ENCODE measurements at places on chromosomes 7 and 10. TPM values are rescaled to one million over a fixed set of nuclear protein-coding genes. Genes with fewer than 3 reads are reported as not detected.

DNA sequence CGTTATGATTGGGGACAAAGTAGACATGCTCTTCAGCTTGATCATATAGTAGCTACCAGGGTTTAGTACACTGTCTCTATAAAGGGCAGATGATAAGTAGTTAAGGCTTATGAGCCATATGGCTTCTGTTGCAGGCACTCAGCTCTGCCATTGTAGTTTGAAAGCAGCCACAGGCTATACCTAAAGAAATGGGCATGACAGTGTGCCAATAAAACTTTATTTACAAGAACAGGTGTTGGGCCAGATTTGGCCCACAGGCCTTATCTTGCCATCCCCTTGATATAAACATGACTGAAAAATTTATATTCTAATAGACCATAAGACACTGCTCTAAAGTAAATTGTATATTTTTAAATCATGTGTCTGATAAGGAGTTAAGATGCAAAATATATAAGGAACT lies 36.6 kb downstream of the GRK5 start:
- no peaks in the 10 kb centered on the region for H3K27me3 ChIP-seq
- H3K27ac ChIP-seq: no peak overlapping the region
- peaks cover 11% of the 10 kb centered on the region for H3K4me1 ChIP-seq
- no peak for DNase-seq
- H3K4me3 ChIP-seq: no peak overlapping the region
- H3K36me3 ChIP-seq: peaks cover 6% of the 10 kb centered on the region

DNA sequence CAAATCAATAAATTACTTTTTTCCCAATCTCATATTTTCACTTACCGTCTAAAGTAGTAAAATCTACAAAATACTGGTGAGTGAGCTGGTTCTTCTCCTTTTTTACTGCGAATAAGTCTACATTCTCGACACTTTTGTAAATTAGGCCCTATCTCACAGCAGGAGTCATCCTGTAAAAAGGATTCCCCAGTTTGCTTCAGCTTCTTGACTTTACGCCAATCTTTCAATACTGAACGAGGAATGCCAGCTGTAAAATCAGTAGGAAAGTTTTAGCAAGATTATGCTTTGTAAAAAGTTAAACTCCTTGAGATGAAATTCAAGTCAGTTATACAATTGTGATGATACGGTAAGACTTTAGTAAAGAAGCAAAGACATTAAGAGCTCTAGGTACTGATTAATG lies 67.3 kb downstream of the NRBF2 start:
- H3K4me1 ChIP-seq: peaks cover 9% of the 10 kb centered on the region
- no peak overlapping the region for H3K4me3 ChIP-seq
- H3K27me3 ChIP-seq: no peaks in the 10 kb centered on the region
- peaks cover 8% of the 10 kb centered on the region for H3K36me3 ChIP-seq

DNA sequence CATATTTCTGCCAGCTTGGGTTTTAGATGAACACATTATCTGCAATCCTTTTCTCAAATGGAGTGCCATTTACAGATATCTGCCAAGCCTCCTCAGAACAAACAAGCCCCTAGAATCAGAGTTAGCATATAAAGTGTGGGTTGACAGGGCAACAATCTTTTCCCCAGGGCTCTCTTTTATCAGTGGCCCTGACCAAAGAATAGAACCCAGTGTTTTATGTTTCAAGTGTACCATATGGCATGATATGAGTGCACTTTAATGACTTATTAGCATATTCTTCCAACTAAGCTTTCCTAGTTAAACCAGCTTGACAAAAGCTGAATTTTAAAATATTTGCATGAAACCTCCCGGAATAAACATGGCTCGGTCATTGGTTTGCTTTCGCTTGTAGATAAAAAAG lies 57.3 kb downstream of the EVX1 start:
- no peak overlapping the region for H3K27ac ChIP-seq
- H3K36me3 ChIP-seq: no peaks in the 10 kb centered on the region
- no peak overlapping the region for H3K4me3 ChIP-seq
- H3K27me3 ChIP-seq: peaks cover 1% of the 10 kb centered on the region

- no peaks in the 10 kb centered on the region for H3K36me3 ChIP-seq
- H3K4me3 ChIP-seq: no peak overlapping the region
- no peaks in the 10 kb centered on the region for H3K27me3 ChIP-seq
Measured at GRCh38 chr10:127962205-127962604, 55.3 kb downstream of the PTPRE start.

GRCh38 chr7:37484426-37485073 lies 35.9 kb upstream of the ELMO1 start:
- DNase-seq: no peak
- H3K36me3 ChIP-seq: no peaks in the 10 kb centered on the region
- no peak overlapping the region for H3K27ac ChIP-seq
- H3K4me3 ChIP-seq: no peak overlapping the region

- DNase-seq: no peak
- H3K27ac ChIP-seq: no peak overlapping the region
- no peaks in the 10 kb centered on the region for H3K36me3 ChIP-seq
- H3K4me1 ChIP-seq: no peaks in the 10 kb centered on the region
- no peaks in the 10 kb centered on the region for H3K27me3 ChIP-seq
Measured at GRCh38 chr10:43765516-43765915, 116.8 kb upstream of the ZNF32 start.

- no peak overlapping the region for H3K4me3 ChIP-seq
- H3K27ac ChIP-seq: no peak overlapping the region
- no peaks in the 10 kb centered on the region for H3K27me3 ChIP-seq
Measured at GRCh38 chr10:61073391-61073790, 129.4 kb upstream of the RHOBTB1 start.

GRCh38 chr7:77327067-77327931 lies 88.8 kb downstream of the GSAP start:
- peak; percentile 91 for DNase-seq
- no peaks in the 10 kb centered on the region for H3K36me3 ChIP-seq
- H3K27ac ChIP-seq: peak overlapping the region; percentile 78
- H3K27me3 ChIP-seq: no peaks in the 10 kb centered on the region

DNA sequence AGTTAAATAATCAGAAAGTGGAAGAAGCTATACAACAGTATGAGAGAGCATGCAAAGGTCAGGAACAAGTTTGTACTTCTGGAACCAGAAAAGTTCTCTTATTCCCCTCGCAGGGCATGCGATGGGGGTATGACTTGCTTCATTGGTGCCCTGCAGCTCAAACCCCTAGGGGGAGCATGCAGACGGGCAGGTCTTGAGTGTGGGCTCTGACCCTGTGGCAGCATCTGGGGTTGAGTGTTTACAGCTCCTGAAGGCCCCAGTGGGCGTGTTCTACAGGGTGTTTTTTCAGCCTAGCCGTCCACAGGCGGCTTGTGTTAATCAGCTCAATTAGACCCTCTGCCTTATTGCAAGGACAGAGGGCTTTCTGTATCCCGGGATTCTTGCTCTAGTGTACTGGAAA lies 44.5 kb downstream of the KIF20B start:
- DNase-seq: no peak
- H3K27me3 ChIP-seq: no peaks in the 10 kb centered on the region
- H3K4me1 ChIP-seq: no peaks in the 10 kb centered on the region
- H3K27ac ChIP-seq: no peak overlapping the region

- DNase-seq: peak; percentile 84
Measured at GRCh38 chr7:55570939-55571338, 1.4 kb downstream of the VOPP1 start.

- DNase-seq: no peak
- peaks cover 1% of the 10 kb centered on the region for H3K36me3 ChIP-seq
- H3K4me1 ChIP-seq: peaks cover 8% of the 10 kb centered on the region
- H3K4me3 ChIP-seq: no peak overlapping the region
- H3K27ac ChIP-seq: no peak overlapping the region
Measured at GRCh38 chr7:75599244-75599781, 107.2 kb downstream of the SPDYE5 start.

- DNase-seq: no peak
- H3K27ac ChIP-seq: no peak overlapping the region
- H3K27me3 ChIP-seq: no peaks in the 10 kb centered on the region
Measured at GRCh38 chr7:69744026-69744425, 145.8 kb downstream of the AUTS2 start.

DNA sequence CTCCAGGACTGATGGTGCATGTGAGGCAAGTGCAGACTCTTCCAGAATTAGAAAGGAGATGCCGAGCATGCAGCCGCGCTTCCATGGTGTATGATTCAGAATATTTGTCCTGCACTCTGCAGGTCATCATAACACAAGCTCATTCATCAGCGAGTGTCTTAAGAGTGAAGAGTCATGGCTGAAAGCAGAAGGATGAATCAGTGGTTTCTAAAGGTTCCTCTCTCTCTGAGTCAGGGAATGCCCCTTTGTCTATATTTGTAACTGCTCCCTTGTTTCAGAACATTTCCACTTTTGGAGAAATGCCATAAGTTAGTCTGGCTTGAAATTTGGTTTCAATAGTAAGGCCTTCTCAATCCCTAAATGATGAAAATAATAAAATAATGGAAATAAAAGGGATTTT lies 52.3 kb downstream of the HECW1 start:
- H3K36me3 ChIP-seq: no peaks in the 10 kb centered on the region
- peaks cover 2% of the 10 kb centered on the region for H3K27me3 ChIP-seq
- peak; percentile 97 for DNase-seq
- peaks cover 3% of the 10 kb centered on the region for H3K4me1 ChIP-seq

DNA sequence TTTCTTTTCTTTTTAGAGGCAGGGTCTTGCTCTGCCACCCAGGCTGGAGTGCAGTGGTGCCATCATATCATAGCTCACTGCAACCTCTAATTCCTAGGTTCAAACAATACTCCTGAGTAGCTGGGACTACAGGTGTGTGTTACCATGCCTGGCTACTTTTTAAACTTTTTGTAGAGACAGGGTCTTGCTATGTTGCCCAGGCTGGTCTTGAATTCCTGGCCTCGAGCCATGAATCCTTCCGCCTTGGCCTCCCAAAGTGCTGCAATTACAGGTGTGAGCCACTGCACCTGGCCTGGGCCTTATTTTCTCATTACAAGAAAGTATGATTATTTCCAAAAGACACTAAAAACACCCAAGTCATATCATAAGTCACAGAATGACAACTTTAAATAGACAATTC lies 106.6 kb downstream of the CDK6 start:
- H3K4me3 ChIP-seq: no peak overlapping the region
- no peaks in the 10 kb centered on the region for H3K27me3 ChIP-seq
- H3K4me1 ChIP-seq: peaks cover 12% of the 10 kb centered on the region
- no peak overlapping the region for H3K27ac ChIP-seq

GRCh38 chr10:18699849-18700840 lies 40.9 kb downstream of the ARL5B start:
- DNase-seq: peak; percentile 58
- peaks cover 1% of the 10 kb centered on the region for H3K27me3 ChIP-seq
- H3K27ac ChIP-seq: peak overlapping the region; percentile 64
- H3K36me3 ChIP-seq: no peaks in the 10 kb centered on the region
- peaks cover 6% of the 10 kb centered on the region for H3K4me1 ChIP-seq

- no peak overlapping the region for H3K27ac ChIP-seq
- H3K4me1 ChIP-seq: peaks cover 2% of the 10 kb centered on the region
- no peak for DNase-seq
- H3K27me3 ChIP-seq: no peaks in the 10 kb centered on the region
- peaks cover 13% of the 10 kb centered on the region for H3K36me3 ChIP-seq
Measured at GRCh38 chr10:1043532-1043995, 5.4 kb downstream of the IDI1 start.

DNA sequence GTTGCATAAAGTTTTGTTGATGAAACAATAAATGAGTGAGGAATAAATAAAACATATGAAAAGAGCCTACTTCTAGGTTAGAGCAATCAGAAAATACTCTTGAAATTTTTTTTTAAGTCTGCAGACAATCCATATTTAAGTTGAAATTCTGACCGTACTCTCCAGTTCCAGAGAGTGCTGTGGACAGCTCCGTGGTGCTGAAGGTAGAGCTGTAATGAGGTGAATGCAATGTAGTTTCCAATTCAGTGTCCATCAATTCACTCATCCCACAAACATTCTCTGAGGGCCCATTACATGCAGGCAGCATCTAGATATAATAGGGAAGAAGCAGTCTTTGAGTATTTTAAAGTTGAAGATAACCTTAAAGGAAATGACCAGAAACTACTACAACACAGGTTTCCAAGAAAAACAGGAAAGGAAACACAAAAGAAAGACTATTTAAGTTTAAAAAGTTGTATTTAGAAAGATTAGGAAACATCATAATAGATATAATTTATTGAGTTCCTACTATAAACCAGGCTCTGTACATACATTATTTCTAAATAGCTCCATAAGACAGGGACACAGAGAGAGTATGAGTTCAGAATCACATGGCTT lies 44.0 kb upstream of the CRTAC1 start:
- no peak overlapping the region for H3K4me3 ChIP-seq
- no peaks in the 10 kb centered on the region for H3K4me1 ChIP-seq
- peak; percentile 21 for DNase-seq
- H3K36me3 ChIP-seq: no peaks in the 10 kb centered on the region
- no peaks in the 10 kb centered on the region for H3K27me3 ChIP-seq
- no peak overlapping the region for H3K27ac ChIP-seq

DNA sequence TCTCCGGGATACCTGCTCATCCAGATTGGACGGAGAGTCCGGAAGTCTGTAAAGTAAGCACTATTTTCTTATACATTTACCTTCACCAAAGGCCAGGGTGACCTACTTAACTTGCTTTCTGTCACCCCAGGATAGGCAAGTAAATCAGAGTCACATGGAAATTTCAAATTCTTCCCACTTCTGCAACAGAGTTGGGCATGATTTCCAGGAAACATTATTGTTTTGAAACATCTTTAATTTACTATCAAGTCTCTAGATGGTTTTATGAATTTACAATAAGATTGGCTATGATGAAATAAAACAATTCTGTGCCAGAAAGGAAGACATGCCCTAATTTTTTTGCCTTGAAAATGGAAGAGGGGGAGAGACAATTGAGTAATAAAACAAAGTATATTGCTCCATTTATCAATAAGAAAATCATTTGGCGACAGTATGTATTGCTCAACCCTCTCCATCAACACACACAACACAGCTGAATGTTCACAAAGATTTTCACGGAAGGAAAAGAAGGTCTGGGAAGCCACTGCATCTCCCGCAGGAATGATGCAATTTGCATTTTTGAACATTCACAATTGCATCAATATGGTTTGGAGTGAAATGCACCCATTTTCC lies 702.8 kb downstream of the PARD3 start:
- no peak overlapping the region for H3K4me3 ChIP-seq
- H3K27me3 ChIP-seq: no peaks in the 10 kb centered on the region
- peaks cover 4% of the 10 kb centered on the region for H3K4me1 ChIP-seq
- peak; percentile 22 for DNase-seq
- H3K27ac ChIP-seq: no peak overlapping the region

GRCh38 chr10:26779176-26779860 lies 81.4 kb downstream of the ABI1 start:
- H3K4me1 ChIP-seq: peaks cover 8% of the 10 kb centered on the region
- H3K27ac ChIP-seq: no peak overlapping the region
- H3K27me3 ChIP-seq: no peaks in the 10 kb centered on the region
- no peak overlapping the region for H3K4me3 ChIP-seq

- H3K4me3 ChIP-seq: no peak overlapping the region
- peaks cover 12% of the 10 kb centered on the region for H3K4me1 ChIP-seq
- H3K36me3 ChIP-seq: no peaks in the 10 kb centered on the region
Measured at GRCh38 chr10:31888442-31888841, 40.2 kb downstream of the ARHGAP12 start.

DNA sequence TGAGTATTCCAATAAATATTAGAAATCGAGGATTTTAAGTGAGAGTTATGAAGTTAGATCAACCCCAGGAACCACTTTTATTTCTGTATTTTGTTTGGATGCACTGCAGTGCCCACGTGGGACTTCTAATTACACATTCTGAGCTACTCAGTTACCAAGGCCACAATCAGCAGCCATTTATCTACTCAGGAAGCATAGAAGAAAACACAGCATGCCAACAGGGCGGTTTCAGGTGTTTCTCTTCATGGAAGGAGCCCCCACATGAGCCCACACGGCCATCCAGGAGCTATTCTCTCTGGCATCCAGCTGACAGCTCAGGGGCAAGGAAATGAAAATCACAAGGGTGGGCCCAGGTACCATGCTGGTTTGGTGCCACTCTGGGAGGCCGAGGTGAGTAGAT lies 266.5 kb upstream of the MKLN1 start:
- H3K36me3 ChIP-seq: no peaks in the 10 kb centered on the region
- no peaks in the 10 kb centered on the region for H3K27me3 ChIP-seq
- 0 out of 2 replicates have a peak, but pooled peaks cover under 1% of the 10 kb centered on the region for H3K4me1 ChIP-seq
- no peak overlapping the region for H3K27ac ChIP-seq
- H3K4me3 ChIP-seq: no peak overlapping the region

Gene MTG1
- 38.5 TPM for total RNA-seq

Gene SYT15B
- 0.56 TPM for total RNA-seq

Gene NYAP1
- total RNA-seq: 0.28 TPM

Gene CPN1
- total RNA-seq: not detected

Measured in IMR-90 (cell line).